ENCODE measurements at places on chromosomes 13 and 19.

DNA sequence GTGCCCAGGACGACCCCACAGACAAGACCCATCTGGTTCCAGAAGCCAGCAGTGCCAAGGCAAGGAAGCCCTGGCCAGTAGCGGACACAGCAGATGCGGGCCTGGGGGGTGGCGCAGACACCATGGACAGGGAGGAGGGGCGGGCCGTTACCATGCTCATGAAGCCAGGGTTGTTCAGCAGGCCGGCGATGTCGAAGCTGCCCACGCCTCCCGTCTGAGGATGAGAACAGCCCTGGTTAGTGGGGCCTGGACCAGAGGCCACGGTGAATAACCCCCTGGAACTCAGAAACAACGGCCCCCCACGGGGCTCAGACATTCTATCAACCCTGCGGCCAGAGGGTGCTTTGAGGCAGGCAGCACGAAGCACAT lies 21.5 kb upstream of the SLC39A3 start:
- no peak for DNase-seq

- DNase-seq: peak; percentile 72
These were observed 271.4 kb downstream of the NALCN start for GRCh38 chr13:101144808-101145419.

GRCh38 chr19:5489551-5489950 lies 34.3 kb downstream of the ZNRF4 start:
- no peak for DNase-seq

- peak; percentile 69 for DNase-seq
These were observed 49.4 kb downstream of the FAM124A start for GRCh38 chr13:51271528-51272085.

DNA sequence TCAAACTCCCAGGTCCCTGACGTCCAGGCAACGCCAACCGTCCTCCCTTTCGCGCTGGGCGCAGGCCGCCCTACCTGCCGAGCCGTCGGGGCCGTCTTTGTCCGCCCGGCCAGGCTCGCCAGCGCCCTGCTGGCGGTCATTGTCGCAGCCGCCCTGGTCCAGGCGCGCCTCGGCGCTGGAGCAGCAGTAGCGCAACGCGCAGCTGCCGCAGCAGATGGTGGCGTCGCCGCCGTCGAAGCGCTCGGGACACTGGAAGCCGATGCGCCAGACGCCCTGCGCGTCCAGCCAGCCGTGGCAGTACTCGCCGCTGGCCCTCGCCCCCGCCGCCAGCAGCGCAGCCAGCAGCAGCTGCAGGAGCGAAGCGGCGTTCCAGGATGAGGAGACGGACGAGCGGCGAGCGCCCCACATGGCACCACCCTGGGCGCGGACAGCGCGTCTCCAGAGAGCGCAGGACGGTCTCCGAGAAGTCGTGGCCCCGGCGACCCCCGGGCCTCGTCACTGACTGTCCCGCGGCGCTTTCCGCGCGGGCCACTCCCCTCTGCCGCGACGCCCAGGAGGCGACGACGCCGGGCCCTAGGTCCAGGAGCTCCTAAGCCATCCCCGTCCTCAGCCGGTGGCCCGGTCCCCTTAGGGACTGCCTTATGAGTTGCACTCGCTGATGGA lies 1.1 kb downstream of the SHISA2 start:
- DNase-seq: no peak

DNA sequence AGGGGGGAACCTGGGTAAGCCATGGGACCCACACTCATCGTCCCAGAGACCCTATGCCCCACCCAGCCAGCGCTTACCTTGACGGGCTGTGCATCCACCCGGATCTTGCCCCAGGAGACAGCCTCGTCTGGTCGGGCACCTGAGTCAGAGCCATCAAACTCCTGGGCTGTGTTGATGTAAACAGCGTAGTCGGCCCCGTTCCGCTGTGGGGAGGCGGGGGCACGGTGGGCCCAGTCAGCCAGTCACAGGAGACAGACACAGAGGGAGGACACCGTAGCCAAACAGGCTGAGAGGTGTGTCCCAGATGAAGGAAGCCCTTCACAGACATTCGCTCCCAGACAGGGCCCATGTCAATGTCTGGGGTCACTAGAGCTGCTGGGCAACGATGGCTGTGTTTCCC lies 5.7 kb downstream of the DHPS start:
- no peak for DNase-seq

DNA sequence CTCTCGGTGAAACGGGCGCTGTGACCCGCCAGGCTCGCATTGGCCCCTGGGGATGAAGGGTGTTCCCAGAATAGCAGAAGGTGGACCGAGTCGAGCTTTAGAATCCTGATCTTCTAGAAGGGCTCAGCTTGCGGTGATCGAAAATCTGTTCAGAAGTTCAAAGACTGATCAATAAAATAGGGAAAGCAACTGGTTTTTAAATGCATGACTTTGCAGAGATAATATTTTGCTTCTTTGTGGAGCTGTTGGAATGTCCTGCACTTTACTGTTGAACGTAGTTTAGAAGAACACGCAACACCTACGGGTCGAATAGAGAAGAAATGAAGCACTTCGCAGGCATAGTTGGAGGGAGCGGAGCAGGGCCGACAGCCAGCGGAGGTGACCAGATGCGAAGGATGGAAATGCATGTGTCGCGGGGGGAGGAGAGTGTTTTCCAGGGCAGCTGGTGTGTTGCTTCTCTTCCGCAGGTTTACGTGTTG lies 766 bp downstream of the CEBPG start:
- no peak for DNase-seq

DNA sequence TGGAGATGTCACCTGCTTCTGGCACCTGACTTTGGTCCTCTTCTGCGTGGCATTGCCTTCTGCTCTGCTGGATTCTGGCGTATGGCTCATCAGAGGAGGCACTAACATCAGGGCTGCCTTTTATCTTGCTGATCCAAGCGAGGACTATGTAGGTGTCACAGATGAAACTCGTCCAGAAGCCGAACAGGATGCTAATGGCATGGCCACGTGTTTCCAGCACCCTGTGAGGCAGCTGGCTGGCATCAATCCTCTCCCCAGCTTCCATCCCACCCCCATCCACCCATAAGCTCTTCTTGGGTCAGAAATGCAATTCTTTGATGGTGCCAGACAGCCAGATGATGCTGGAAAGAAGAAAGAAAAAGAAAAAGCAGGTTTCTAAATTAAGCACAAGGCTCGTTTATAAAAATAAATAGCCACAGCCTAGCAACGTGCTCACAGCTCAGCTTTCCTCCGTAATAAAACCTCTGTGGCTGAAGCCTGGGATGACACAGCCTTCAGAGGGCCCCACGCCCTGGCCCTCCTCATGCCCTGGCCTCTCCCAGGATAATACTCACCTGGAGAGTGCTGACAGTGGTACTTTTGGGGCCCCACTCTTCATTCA lies 212.9 kb upstream of the SERP2 start:
- DNase-seq: no peak

GRCh38 chr13:27355894-27356293 lies 68.5 kb upstream of the GTF3A start:
- no peak for DNase-seq

GRCh38 chr19:35787227-35787799 lies 11.9 kb downstream of the ARHGAP33 start:
- DNase-seq: no peak

DNA sequence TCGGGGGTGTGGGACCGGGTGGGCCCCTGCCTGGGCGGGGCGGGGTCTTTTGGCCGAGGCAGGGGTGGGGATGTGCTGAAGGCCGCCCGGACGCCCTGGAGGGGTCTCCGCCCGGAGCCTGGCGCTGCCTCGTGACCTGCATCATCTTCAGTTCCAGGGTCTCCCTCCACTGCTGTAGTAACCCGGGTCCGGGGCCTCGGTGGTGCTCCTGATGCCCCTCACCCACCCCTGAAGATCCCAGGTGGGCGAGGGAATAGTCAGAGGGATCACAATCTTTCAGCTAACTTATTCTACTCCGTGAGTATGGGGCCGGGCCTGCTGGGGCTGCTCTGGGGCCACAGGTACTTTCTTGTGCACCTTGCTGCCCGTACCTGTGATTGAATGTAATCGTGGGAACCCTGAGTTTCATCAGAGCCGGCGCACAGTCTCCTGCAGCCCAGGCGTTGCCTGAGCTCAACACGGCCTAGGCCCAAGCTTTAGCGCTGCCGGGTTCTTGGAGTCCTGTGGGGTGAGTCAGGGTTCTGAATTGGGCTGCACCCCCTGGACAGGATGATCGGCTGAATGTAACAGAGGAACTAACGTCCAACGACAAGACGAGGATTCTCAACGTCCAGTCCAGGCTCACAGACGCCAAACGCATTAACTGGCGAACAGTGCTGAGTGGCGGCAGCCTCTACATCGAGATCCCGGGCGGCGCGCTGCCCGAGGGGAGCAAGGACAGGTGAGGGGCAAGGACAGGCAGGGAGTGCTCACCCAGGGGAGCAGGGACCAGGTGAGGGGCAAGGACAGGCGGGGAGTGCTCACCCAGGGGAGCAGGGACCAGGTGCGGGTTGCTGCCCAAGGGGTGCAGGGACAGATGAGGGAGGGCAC lies 10.5 kb downstream of the PEAK3 start:
- DNase-seq: peak; percentile 94

DNA sequence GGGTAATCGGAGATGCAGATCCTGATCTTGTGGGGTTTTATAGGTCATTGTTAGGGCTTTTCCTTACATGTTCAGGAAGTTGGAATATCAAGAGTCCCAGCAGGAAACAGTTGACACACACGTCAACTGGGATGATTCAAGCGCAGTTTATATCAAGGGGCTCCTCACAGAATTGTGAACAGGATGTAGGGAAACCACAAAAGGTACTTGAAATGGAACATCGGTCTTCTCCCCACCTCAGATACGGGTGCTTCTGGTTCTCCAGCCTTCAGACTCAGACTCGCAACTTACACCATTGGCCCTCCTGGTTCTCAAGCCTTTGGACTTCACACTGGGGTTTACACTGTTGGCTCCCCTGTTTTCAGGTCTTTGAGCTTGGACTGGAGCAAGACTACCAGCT lies 19.5 kb downstream of the ZNF557 start:
- no peak for DNase-seq

DNA sequence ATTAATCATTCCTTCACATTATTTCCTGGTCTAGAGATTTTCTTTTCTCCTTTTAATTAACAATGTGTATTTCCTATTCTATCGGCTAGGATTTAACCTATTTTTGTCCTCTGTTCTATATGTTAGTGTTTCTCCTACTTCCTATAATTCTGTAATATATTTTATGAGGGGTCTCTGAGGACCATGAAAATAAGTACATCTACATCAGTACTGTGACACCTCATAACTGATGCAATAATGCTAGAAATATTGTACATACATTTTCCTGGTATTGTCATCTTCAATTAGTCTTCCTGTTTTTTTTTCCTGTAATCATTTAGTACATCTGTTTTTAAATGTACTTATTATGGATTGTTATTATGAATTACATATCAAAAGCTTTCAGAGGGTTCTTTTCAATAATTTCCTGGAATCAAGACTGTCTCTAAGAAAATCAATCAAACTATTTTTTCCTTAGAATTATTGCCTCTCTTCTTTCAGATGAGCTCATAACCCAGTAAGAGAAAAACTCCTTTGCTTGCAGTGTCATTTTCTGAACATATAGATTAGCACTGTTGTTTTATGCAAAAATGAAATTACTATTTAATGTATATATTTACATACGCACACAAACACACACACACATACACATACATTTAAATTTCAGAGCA lies 1004.3 kb downstream of the SLITRK5 start:
- no peak for DNase-seq

DNA sequence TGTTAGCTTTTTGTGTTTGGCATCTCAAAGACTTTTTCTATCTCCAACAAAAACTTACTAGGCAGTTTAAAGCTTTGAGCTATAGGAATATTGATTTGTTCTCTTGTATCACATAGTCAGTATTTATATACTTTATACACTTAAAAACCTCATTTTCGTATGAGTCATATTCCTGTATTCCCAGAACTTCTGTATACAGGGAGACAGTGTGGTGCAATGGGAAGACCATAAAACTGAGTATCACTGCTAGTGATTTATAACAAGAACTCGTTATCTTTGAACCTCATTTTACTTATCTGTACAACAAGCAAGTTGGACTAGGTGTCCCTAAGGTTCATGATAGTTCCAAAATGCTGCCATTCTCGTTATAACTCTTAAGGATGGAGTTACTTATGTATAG lies 6.3 kb downstream of the GPR180 start:
- peak; percentile 31 for DNase-seq

GRCh38 chr13:21330126-21330861 lies 128.8 kb downstream of the ZDHHC20 start:
- no peak for DNase-seq

GRCh38 chr13:95898256-95898655 lies 154.9 kb downstream of the UGGT2 start:
- DNase-seq: no peak

- DNase-seq: peak; percentile 58
These were observed 103.5 kb downstream of the SUCLA2 start for GRCh38 chr13:47897411-47898050.

DNA sequence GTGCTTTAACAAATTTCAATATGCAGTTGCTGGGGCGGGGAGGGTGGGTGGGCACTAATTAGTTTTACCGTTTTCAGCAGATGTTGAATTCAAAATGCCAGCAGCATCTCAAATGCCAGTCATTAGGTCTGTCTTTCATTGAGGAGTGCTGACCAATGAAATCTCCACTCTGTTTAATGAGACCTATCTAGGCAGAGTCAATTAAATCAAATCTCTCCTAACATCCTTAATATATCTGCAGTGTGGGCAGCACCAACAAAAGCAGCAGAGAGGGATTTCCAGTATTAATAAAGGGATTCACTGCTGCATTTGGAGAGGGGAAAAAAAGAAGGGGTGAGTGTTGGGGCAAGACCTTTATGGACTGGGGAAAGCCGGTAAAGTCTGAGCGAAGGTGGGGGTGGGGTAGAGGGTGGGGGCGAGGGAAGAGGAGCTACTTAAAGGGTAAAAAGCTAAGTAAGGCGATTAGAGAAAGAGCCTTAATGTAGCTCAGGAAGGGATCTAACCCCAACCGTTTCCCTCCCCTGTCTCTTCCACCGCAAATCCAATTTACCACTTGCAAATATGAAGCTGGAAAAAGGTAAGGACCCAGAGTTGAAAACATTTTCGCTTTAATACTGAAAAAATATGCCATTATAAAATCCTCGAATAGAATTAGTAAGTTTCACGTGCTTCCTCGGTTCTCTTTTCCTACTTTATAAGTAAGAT lies 4.5 kb downstream of the SLITRK1 start:
- DNase-seq: no peak

DNA sequence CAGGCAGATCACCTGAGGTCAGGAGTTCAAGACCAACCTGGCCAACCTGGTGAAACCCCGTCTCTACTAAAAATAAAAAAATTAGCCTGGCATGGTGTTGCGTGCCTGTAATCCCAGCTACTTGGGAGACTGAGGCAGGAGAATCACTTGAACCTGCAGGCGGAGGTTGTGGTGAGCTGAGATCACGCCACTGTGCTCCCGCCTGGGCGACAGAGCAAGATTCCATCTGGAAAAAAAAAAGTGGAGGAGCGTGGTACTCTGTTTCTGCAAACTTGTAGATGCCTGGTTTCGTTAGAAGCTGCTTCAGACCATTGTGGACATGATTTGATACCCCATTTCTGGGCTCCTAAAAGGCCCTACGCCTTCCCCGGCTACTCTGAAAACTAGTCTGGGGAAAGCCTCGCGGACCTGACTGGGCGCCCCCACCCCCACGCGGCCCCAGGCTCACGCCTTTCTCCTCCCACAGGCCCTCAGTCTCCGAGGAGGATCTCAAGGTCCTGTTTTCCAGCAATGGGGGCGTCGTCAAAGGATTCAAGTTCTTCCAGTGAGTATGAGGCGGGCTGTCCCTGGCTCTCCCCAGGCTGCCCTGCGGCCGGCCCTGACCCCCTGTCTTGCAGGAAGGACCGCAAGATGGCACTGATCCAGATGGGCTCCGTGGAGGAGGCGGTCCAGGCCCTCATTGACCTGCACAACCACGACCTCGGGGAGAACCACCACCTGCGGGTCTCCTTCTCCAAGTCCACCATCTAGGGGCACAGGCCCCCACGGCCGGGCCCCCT lies 11.5 kb downstream of the PLPPR3 start:
- DNase-seq: no peak

- no peak for DNase-seq
These were observed 49.4 kb upstream of the ALOX5AP start for GRCh38 chr13:30685987-30686386.

Measured in fibroblast of mammary gland (primary cell).